Esophagus squamous epithelium (tissue), 5 donors: ENCODE measurements at places on chromosomes 4 and X.

- DNase-seq, result no peak
Observed at GRCh38 chr4:7571001-7571400, 136.3 kb upstream of the PSAPL1 start.

GRCh38 chrX:25941087-25941486 is 197.1 kb upstream of the MAGEB18 start:
- no peak for DNase-seq

DNA sequence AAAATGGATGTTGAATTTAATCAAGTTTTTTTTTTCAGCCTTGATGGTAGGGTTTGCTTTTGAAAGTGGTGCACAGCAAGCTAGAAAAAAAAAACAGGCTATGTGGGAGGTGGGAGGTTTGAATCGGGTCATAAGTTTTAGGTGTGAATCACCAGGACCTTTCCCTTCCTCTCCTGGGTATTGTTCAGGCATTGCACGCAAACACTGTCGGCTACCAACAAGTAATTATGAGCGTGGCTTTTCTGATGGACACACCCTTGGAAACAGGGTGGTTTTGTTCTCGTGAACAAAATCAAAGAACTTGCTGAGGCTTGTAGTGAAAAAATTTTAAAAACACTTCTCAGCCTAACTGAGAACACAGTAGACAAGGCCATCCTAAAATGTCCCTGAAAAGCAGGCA is 18.1 kb downstream of the PIR start:
- DNase-seq, result no peak

- no peak for DNase-seq
Observed at GRCh38 chr4:7949759-7950158, 10.1 kb upstream of the AFAP1 start.

DNA sequence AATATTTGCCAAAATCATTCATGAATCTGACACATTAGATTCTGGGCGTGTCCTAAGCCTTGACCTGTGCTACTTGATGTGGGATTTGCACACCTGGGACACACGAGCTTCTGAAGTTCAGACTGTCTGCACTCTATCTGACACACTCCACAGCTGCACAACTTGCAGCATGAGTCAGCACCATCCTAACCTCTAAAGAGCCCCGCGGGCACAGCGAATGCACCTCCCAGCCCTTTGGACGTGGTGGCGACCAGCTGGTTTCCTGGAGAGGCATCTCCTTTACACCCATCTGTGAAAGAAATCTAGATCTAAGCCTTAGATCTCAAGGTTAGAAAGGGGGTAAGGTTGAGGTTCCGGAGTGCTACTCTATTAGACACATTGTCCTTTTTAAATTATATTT is 69.2 kb downstream of the SORBS2 start:
- no peak for DNase-seq
